ENCODE measurements at places on chromosomes 7 and 10. TPM values are rescaled to one million over a fixed set of nuclear protein-coding genes. Genes with fewer than 3 reads are reported as not detected.

DNA sequence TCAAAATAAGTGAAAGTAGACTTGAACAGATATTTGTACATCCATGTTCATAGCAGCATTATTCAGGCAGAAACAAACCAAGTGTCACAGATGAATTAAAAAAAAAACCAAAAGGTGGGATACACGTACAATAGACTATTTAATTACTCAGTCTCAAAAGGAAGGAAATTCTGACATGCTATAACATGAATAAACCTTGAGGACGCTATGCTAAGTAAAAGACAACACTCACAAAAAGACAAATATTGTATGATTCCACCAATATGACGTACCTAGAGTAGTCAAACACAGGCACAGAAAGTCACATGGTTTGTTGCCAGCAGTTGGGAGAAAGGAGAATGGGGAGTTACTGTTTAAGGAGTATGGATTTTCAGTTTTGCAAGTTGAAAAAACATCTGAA, 18.0 kb upstream of the CFAP70 start:
- DNase-seq, result no peak
- no peak overlapping the region for H3K4me3 ChIP-seq
- H3K4me1 ChIP-seq, result peaks cover 7% of the 10 kb centered on the region
- H3K36me3 ChIP-seq, result peaks cover 19% of the 10 kb centered on the region

DNA sequence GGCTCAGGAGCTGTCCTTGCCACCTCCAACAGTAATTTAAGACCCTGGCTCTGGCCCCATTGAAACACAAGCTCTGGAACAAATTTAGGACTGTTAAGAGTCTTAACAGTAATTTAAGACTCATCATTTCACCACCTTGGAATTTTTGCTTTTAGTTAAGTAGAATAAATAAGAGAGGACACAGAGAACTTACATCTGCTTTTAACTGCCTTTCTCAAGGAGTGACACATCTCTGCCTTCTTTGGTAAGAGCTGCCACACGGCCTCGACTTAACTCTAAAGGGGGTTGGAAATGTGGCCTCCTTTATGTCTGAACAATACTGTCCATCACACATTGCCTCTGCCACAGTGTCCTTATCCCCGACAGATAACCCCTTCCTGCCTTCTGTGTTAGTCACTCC, 77.9 kb downstream of the HERPUD2 start:
- peaks cover 3% of the 10 kb centered on the region for H3K4me1 ChIP-seq
- no peak overlapping the region for H3K4me3 ChIP-seq
- H3K36me3 ChIP-seq, result no peaks in the 10 kb centered on the region
- H3K27me3 ChIP-seq, result no peaks in the 10 kb centered on the region
- no peak overlapping the region for H3K27ac ChIP-seq

GRCh38 chr7:24827589-24827988, 70.3 kb upstream of the GSDME start:
- no peaks in the 10 kb centered on the region for H3K27me3 ChIP-seq
- no peak overlapping the region for H3K27ac ChIP-seq
- no peak for DNase-seq
- peaks cover 41% of the 10 kb centered on the region for H3K4me1 ChIP-seq

Gene CYP3A5
- total RNA-seq, result not detected

DNA sequence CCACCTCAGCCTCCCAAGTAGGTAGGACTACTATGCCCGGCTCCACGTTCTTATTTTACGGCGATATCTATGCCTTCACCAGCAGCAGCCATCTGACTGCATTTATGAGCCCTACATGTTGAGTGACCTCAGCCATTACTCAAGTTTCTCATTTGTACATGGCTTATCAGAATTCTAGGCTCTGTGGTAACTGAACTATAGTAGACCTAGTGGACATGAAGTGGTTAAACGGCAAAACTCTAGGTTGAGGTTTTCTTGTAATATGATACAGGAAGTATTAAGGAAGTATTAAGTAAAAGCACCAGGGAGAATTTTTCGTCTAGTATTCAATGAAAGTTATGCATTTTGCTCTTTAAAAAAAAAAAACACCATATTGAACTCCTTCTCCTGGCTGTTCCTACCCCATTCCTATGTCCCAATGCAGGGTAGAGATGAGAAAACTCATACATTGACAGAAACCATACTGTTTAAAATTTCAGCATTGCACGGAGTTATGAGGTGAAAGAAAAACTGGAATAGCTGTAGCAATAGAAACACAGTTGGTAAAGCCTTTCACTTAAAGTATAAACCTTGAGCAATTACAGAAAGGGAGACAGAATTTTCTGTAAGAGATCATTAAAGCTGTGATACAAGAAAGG, 39.8 kb upstream of the EPC1 start:
- no peaks in the 10 kb centered on the region for H3K36me3 ChIP-seq
- no peak overlapping the region for H3K27ac ChIP-seq
- peaks cover 7% of the 10 kb centered on the region for H3K27me3 ChIP-seq
- H3K4me1 ChIP-seq, result peaks cover 10% of the 10 kb centered on the region
- H3K4me3 ChIP-seq, result no peak overlapping the region

Gene KCNIP2
- total RNA-seq, result 2.2 TPM

Data from natural killer cell treated with Interleukin-12 subunit alpha and Interleukin-12 subunit beta and Interleukin-15 and Interleukin-18, amount 100 ng/mL, for 72 hours (primary cell).